ENCODE measurements at places on chromosomes 3 and 15.

DNA sequence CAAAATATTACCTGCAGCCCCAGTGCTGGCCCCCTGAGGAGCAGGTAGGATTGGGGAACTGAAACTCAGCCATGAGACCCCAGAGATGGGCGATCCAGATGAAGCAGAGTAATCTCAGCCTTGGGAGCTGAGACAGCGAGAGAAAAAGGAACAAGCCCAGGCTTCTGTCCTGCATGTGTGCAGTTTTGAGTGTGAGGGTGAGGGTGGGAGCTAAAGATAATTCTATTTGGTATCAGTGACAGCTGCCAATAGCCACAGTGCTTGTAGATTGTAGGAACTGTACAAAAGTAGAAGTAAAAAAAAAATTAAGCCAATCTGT lies 5.9 kb downstream of the ATP8B4 start:
- no peak for DNase-seq

GRCh38 chr15:70336425-70337009 lies 238.8 kb upstream of the TLE3 start:
- DNase-seq = no peak

- DNase-seq = no peak
Observed at GRCh38 chr3:171165499-171165921, 139.0 kb upstream of the SLC2A2 start.

DNA sequence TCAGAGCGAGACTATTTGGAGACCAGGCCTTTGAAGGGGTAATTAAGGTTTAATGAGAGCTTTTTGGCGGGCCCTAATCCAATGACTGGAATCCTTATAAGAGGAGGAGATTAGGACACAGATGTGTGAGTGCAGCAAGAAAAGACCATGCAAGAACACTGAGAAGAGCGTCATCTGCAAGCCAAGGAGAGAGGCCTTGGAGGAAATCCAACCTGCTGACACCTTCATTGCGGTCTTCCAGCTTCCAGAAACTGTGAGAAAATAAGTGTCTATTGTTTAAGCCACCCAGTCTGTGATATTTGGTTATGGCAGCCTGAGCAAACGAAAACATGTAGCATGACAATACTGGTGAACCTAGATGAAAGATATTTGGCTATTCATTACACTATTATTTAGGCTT lies 23.0 kb upstream of the MUSTN1 start:
- DNase-seq = no peak

All from fibroblast of skin of back (primary cell).